Trophoblast cell (in vitro differentiated cells and primary cell): ENCODE measurements at places on chromosomes 2 and 18.
A peak's percentile ranks its signal among the peaks of the same experiment; 100 is the strongest.

GRCh38 chr2:218166791-218167190 lies at the start of gene CXCR1:
Gene CXCR1, minus strand, starts transcription at chr2:218166962. Its CDS starts 1,751 bp downstream, at chr2:218165211.
- DNase-seq = no peak

- no peak for DNase-seq
These were observed 10.5 kb upstream of the EPAS1 start for GRCh38 chr2:46286715-46287114.

- no peak for DNase-seq
These were observed 125.0 kb downstream of the ETAA1 start for GRCh38 chr2:67522148-67522547.

DNA sequence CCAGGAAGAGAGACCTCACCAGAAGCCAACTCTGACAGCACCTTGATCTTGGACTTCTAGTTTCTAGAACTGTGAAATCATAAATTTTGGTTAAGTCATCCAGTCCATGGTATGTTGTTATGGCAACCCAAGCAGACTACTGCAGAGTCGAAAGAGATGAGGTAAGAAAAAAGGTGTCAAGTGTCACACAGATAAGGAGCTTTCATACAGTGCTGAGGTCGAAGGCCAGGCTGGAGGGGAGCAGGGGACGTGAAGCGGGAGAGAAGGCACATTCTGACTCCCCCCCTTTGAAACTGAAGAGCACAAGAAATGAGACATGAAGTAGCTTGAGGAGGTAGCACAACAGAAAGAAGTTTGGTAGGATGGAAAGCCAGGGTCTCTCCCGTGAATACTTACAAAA lies 110.4 kb downstream of the ALK start:
- peak; percentile 43 for DNase-seq

GRCh38 chr18:63346480-63347183 lies 20.4 kb downstream of the KDSR start:
- peak; percentile 83 for DNase-seq

DNA sequence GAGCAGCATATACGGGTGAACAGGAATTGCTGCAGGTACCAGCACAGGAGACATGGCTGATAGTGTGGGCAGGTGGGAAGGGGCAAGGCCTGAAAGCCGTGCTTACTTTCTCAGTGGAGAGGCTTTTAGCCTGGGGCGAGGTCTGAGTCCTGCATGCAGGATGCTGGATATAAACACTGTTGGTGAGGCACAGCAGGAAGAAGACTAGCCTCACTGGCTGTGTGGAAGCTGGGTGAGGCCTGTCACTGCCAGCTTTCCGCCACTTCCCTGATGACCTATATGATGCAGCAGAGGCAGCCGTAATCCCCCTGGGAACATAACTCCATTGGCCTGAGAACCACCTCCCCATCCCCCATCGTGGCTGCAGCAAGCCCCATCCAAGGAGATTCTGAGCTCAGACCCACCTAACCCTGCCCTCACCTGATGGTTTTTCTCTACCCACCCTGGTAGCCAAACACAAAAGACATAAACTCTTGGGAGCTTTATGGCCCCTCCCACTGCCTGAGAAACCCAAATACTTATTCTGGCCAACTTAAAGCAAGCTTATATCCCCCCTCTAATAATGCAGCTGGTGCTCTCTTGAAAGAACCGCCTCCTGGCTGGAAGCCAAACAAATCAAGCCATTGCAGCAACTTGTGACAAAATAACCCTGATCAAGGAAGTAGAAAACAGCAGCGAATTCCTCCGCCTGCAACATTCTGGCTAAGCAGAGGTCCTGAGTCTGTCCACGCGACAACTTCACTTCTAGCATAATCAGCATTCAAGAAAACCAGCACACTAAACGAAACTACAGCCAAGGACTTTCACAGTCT lies 54.6 kb upstream of the DSC1 start:
- DNase-seq = peak; percentile 99

DNA sequence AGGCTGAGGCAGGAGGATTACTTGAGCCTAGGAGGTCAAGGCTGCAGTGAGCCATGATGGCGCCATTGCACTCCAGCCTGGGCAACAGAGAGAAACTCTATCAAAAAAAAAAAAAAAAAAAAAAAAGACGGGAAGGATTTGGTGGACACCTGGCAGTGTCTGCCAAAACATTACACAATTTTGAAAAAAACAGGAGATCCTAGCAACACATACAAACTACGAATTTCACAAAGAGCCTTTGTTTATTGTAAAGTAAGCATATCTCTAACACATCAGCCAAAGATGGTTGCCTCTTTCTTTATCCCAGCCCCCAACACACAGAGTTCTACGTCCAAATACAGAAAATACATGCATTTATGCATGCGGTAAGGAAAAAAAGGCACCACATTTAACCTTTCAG lies 7.6 kb downstream of the GPR45 start:
- DNase-seq = no peak

- DNase-seq = no peak
These were observed 504.0 kb downstream of the LRRTM4 start for GRCh38 chr2:77018219-77018618.

- DNase-seq = peak; percentile 10
These were observed 70.8 kb downstream of the RTN4 start for GRCh38 chr2:54979321-54980044.

- no peak for DNase-seq
These were observed 38.5 kb upstream of the STPG4 start for GRCh38 chr2:47193607-47194006.

DNA sequence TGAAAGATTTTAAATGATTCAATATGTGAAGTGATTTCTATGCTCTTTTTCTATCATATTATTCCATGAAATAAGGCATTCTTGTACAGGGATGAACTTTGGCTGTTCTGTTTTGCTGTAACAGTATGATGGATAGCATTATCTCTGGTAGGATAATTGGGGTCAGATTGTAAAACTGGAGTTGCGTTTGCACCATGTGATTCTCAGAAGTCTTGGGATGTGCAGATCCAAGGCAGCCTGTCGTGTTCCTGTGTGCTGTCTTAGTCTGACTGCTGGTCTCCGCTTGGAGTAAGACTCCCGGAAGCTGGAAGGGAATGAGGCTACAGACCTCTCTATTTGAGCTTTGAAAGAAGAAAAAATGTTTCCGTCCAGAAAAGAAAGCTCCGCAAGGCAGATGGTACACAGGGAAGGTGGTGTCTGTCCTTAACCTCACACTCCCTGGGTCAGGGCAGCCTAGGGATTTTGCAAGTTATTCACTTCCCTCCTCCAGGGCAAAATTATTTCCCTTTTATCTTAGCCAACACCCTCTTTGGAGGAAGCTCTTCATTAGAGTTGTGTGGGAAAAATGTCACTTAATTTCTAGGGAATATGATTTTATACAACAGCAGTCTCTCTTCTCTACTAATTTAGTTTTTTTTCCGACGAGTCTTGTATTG lies 250.6 kb downstream of the PTPRM start:
- no peak for DNase-seq

DNA sequence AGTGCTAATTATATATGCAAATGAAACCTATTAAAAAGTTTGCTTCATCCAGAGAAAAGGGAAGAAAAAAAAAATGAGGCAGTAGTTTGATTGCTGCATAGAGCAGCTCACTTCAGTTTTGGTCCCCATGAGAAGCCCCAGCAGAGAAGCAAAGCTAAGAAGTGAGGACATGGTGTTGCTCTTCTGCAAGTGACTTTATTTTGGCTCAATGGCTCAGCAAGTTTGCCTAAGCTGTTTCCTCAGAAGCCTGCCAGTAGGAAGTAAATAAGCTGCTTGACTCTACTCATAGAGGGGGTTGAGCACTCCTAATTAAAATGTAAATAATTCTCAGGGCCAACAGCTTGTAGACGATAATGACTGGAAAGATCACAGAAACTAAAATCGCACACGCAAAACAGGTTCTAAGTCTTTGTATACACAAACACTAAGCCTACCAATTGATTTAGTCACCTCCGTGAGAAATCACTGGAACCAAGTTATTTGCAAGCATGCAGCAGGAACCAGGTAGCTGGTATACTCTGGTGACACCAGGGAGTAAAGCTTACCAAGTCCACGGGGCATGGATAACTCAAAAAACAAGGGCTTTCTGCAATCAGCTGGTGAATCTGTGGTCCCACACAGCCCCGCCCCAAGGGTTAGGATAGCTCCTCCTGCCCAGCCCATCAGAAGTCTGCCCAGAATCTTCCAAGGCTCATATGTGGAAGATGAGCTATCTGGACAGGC lies 39.7 kb upstream of the NABP1 start:
- DNase-seq = peak; percentile 63

DNA sequence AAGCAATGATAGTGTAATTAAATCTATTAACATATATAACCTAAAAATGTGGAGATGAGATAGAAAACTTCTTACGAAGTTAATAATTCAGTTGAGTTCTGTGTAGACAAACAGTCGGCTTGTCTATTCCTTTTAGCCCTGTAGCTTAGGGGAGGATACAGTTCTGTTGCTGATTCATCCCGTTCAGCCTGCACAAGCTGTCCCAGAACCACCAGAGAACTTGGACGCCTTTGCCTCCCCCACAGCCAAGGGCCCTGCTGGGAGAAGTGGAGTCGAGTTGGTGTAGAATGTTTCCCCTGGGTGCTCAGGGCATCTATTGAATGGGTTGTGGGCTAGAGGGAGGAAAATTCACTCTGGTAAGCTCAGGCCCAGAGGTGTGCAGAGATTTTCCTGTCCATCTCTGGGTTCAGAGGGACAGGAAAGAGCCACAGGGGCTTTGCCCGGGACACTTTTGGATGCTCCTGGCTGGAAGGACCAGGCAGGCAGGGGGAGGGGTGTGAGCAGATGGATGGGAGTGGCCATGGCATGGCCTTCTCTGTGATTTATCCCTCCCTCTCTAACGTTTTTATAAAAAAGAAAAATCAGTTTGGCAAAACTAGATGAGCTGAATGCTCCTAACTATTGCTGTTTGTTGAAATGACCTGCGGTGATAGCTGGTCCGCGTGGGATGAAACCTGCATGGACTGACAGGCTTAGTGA lies 42.8 kb upstream of the GALR1 start:
- DNase-seq = no peak

DNA sequence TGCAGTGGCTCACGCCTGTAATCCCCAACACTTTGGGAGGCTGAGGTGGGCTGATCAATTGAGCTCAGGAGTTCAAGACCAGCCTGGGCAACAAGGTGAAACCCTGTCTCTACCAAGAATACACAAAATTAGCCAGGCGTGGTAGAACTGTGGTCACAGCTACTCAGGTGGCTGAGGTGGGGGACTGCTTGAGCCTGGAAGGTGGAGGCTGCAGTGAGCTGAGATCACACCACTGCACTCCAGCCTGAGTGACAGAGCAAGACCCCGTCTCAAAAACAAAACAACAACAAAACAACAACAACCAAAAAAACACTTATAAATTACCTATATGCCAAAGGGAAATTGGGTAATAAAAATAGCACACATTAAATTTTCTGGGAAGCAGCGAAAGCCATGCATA lies 141.6 kb downstream of the HDAC4 start:
- no peak for DNase-seq
